ENCODE measurements at places on chromosomes 1 and 21. TPM values are rescaled to one million over a fixed set of nuclear protein-coding genes. Genes with fewer than 3 reads are reported as not detected.

The ORC1 gene
- 42.4 TPM for total RNA-seq

DNA sequence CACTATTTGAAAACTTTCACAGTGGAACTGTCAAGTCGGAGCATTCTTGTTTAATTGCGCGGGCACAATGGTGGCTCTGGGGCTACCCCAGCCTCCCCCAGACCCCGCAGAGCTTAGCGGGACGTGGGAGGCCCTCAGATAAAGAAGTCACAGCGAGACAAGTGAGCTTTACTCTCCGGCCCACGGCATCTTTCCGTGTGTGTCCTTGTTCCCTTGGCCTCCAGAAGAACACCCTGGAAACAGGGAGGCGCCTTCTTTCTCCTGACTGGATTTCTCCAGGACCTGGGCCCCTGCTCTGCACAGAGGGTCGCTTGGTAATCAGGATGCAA lies 382.8 kb downstream of the RRAGC start:
- DNase-seq = no peak

The PGBD5 gene
- total RNA-seq = not detected

DNA sequence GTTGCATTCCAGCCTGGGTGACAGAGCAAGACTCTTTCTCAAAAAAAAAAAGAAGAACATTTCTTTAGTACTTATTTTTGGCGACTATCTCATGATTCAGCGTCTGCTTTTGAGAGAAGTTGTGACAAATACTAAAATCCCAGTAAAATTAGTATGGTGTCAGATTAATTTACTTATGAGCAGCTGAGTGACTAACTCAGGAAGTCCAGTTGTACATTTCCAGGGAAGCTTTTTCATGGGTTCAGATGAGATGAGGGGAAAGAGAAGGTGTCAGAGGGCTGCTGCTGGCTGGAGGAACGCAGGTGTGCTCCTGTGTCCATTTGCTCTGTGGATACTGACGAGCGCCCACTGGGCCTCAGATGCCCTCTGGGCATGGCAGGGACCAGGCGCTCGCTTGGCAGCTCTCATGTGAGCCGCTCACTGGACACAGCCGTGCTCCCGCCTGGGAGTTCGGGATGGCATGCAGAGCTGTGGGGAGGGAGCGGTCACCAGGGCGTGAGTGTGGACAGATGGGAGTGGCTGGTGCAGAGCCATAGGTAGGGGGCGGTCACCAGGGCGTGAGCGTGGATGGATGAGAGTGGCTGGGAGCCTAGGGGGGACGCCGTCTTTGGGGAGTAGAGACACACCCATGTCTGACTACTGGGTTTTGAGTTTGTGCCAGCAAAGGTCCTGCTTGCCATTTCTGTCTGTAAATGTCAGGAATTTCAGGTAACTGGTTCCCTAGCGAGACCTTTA lies 55.0 kb downstream of the ADARB1 start:
- no peak for DNase-seq

GRCh38 chr1:240138867-240139266 lies 47.2 kb downstream of the FMN2 start:
- no peak for DNase-seq

The UCHL5 gene
- total RNA-seq = 41.6 TPM

- no peak for DNase-seq
Measured at GRCh38 chr1:65036570-65037051, 70.3 kb upstream of the JAK1 start.

GRCh38 chr21:45306832-45307571 lies 19.3 kb upstream of the POFUT2 start:
- DNase-seq = no peak

The HPDL gene
- 19.8 TPM for total RNA-seq

The OR14A2 gene
- not detected for total RNA-seq

GRCh38 chr1:90391126-90391525 lies 326.0 kb downstream of the BARHL2 start:
- DNase-seq = no peak

The BGLAP gene
- total RNA-seq = 9.7 TPM

DNA sequence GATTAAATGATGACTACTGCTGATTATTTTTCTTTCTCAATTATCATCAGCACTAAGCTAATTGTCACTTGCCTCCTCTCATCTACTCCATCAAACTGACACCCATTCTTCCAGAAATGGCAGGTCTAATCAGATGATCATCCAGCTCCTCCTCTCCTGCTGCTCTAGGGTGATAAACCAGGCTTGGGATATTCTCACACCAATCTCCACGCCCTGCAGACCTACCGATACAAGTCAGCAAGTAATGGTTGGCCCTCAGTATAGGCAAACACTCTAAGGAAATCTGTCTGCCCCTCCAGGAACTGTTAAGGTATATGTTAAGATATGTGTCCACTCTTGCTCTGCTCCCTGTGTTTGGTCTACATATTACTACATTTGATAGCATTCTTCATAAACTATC lies 36.3 kb upstream of the C1orf21 start:
- no peak for DNase-seq

The PEX19 gene
- total RNA-seq = 74.9 TPM

GRCh38 chr1:179996099-179996498 lies 41.5 kb downstream of the CEP350 start:
- no peak for DNase-seq

GRCh38 chr1:1047407-1047806 lies 26.7 kb downstream of the RNF223 start:
- DNase-seq = no peak

DNA sequence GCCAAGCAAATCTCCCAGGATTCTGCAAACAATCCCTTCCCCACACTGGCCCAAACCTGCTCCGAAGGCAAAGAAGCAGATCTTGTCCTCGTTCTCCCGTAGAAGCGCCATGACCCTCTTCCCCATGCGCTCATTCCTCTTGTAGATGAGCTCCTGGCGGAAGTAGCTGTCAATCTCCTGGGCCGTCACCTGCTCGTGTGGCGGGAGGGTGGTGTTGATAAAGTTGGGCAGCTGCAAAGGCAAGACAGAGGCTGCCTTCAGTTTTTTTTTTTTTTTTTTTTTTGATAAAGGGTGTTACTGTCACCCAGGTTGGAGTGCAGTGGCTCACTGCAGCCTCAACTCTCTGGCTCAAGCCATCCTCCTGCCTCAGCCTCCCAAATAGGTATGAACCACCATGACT lies 202.7 kb downstream of the TRABD2B start:
- no peak for DNase-seq

GRCh38 chr1:106954661-106955229 lies 101.7 kb upstream of the PRMT6 start:
- no peak for DNase-seq

Measured in activated naive CD4-positive, alpha-beta T cell treated with anti-CD3 and anti-CD28 coated beads, Interleukin-2, amount 50 U/mL, for 72 hours (primary cell).